ENCODE measurements at places on chromosomes 11 and 22.

GRCh38 chr11:37322333-37323194, 724.5 kb upstream of the RAG2 start:
- DNase-seq: no peak

GRCh38 chr11:94623120-94623735, 56.1 kb downstream of the PIWIL4 start:
- no peak for DNase-seq

- no peak for DNase-seq
These were observed 12.7 kb upstream of the UVRAG start for GRCh38 chr11:75802021-75802912.

DNA sequence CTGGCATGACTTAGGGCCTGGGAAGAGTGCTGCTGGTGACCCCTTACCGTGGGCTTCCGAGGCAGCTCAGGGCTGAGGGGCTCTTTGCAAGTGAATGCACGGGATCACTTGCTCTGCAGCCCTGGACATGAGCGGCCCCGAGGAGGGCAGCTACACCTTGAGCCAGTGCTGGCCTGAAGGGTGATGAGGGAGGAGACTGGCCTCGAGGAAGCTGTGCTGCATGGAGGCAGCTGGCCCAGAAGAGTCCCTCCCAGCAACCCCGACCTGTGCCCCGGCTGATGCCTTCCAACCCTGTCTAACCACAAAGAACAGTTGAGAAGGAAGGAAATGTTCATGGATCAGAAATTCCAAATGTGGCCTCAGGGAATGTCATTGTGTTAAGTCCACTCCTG, 45.2 kb downstream of the TBX1 start:
- DNase-seq: no peak

DNA sequence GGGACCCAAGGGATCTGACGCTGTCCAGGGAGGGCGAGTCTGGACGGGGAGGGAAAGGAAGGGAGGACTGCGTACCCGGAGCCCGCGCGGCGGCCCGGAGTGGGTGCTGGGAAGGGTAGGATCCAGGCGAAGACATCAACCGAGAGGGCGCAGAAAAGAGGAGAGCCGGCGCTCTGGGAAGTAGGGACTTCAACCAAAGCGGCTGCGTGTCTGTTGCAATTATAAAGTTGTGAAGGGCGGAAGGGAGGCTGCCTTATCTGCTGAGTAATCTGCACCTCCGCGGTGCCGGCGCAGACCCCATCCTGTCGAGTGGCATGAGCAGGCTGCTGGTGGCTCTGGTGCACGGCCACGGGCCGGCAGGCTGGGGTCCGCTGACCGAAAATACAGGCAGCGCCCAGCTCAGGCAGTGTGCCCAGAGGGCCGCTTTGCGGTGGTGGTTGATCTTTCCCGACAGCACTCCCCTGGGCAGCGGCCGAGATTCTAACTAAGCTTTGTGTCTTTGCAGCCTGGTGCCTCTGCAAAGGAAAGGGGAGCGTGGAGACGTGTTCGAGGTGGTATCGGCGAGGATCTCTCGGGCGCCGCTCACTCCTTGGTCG, 978 bp downstream of the C11orf87 start:
- no peak for DNase-seq

DNA sequence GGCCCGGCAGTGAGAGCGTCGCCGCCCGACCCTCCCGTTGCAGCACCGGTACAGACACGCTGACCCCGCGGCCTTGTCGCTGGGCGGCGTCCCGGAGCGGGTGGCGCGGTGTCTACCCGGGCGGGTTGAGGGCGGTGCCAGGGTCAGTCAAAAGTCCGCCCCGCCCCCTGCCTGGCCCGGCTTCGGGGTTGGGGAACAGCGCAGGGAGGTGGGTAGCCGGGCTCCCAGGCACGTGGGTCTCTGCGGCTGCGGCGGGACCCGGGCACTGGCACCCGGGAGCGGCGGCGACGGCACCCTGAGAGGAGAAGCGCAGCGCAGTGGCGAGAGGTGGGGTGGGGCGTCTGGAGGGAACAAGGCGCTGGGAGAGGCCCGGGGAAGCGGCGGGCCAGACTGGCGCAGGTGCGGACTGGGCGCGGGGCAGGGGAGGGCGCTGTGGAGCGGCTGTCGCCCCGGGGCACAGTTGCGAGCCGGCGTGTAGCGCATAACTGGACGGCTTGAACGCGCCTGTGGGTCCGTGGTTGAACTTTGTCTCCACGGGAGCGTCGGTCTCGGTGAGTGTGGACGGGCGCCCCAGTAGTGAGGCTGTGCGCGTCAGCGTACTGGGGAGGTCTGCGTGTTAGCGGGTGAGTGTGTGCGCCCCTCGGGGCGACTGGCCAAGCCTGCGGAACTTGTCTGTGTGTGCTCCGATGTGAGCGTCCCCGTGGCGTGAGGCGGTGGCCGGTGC, at the start of gene P2RY2:
P2RY2 (plus strand) TSS at position 176 of the 724 bp plus-strand sequence. CDS start 15,879 bp downstream, outside the sequence.
- DNase-seq: no peak

DNA sequence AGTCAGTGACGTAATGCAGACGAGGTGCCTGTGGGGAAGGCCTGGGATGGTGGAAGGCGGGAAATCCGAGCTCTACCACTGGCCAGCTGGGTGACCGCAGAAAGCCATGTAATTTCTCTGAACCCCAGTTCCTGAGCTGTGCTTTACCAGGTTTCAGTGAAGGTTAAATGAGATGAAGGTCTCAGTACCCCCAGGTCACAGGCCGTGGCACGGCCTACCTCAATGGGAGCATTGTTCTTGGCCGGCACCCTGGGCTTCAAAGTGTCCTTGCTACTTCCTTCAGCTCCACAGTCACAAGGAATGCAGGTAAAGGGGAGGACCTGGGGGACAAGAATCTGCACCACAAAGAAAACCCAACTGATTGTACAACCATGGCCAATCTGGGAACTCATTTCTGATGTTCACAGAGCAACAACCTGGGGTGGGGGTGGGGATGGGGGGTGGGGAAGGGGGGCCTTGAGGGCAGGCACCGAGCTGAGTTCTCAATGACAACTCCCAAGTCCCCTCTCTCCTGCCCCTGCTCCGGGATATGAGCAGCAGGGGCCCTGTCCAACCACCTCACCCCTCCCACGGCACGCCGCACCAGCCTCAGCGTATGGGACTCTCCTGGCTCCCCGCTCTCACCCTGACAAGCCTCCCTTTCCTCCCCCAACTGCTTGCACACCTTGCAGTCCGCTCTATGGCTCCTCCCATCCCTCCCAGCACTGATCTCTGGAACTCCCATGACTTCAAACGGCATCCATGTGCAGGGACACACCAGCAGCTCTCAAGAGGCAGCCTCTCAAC, 59.1 kb upstream of the ARFGAP3 start:
- DNase-seq: no peak

GRCh38 chr22:48926136-48926535, 901.5 kb downstream of the BRD1 start:
- no peak for DNase-seq

GRCh38 chr11:120186774-120187591, 23.8 kb upstream of the OAF start:
- no peak for DNase-seq

- DNase-seq: no peak
These were observed 108.4 kb upstream of the CSNK2A3 start for GRCh38 chr11:11461473-11461872.

DNA sequence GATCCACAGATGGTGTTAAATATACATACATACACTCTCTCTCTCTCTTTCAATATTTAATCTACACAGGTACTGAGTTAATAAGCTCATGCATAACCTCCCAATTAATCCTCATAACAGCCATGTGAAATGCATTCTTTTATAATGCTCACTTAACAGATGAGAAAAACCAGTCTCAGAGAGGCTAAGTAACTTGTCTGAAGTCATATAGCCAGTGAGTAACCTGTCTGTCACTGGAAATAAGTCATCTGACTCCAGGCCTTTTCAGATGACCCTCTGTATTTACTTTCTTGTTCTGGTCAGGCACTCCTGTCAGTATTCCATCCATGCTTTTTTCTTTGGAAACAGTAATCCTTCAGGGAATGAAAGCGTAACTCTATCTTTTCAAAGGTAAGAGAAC, 594.0 kb upstream of the TENM4 start:
- no peak for DNase-seq

DNA sequence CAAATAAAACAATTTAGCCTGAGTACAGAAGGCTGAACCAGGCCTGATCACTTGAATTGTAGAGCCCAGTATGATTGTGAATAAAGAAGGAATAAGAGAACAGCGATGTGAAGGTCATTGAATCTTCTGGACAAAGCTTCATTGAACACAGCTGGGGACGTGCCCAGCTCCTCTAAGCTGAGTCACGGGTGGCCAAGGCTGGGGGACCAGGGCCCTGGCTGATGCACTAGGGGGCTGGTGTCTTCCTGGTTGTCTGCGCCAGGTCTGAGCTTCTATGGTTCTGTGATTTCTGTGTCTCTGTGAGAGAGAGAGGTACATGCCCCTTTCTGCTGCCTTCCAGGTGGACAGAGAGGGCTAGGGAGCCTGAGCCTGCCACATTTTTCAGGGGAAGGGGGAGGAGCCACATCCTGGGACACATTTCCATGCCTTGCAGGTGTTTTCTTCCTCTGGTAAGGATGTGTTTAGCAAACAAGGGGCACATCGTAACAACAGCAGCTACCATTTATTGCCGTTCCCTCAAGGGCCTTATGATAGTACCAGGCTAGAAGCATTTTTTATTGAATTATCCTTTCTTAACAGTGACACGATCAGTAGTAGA, 135.7 kb downstream of the C11orf91 start:
- DNase-seq: no peak

- no peak for DNase-seq
These were observed 45.8 kb downstream of the MIAT start for GRCh38 chr22:26702906-26703830.

DNA sequence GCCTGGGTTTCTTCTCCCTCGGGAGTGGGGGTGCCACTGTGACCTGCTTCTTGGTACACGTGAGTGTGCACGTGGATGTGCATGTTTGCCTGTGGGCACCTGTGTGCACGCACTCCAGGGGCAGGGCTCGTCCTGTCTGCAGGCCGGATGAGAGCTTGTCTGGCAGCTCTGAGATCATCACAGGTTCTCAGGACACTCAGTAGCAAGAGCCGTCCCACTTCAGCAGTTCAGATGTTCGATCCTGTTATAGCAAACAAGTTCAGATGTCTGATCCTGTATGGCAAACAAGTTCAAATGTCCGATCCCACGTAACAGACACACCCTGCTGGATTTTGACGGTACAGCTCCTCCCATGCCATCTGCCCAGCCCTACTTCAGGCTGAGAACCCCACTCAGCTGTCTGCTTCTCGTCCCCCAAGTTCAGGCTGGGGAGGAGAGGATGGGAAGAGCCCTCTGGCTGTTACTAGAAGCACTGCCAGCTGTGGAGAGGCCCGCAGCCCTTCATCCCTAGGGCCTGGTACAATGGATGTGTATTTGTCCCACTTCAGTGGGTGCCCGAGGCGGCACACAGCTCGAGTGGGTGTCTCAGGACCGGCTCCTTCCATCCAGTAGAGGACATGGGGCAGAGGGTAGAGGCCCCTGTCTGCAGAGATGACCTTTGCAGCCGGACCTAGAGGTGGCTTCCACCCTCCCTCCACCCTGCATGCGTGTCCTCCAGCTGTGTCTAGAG, 1126.9 kb downstream of the BRD1 start:
- no peak for DNase-seq

DNA sequence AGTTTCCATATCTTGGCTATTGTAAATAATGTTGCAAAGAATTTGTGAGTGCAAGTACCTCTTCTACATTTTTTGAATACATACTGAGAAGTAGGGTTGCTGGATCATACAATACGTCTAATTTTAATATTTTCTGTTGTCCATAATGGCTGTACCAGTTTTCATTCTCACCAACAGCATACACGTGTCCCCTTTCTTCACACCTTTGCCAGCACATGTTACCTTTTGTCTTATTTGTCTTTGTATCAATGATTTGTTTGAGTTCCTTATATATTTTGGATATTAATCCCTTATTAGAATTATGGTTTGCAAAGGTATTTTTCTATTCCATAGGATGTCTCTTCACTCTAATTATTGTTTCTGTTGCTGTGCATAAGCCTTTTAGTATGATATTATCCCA, 904.3 kb downstream of the METTL15 start:
- no peak for DNase-seq

DNA sequence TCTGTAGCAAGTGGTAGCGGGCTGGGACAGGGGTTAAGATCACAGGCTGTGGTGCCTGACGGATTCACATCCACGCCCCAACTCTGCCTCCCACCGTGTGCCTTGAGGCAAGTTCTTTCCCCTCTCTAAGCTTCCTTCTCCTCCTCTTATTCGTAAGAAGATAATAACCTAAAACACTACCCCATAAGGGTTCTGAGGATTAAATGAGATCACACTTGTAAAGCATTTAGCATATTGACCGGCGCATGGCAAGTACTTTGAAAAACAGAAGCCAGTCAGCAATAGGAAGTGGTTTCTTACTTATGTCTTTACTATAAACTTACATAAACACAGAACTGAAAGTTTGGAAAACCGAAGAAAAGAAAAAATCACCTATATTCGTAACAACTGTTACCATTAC, 15.5 kb upstream of the LMO2 start:
- DNase-seq: no peak

GRCh38 chr11:86067009-86067850, 1.7 kb downstream of the PICALM start:
- no peak for DNase-seq

GRCh38 chr11:123406441-123407129, 23.5 kb upstream of the GRAMD1B start:
- DNase-seq: no peak

DNA sequence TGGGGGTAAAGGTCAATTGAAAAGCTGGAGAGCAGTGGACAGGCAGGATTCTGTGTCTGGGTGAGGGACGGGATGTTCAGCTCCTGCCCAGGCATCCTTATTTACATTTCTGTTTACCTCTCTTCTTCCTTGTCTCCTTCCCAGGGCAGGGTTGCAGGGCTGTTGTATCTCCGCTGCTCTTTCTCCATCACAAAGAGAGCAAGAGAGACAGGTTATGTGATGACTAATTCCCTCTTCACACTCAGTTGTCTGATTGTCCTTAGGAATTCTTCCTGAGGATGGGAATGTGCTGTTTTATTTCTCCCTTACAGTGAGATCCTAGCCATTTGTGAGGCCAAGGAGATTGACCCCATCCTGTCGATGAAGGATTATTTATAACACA, 104.9 kb downstream of the VPREB1 start:
- DNase-seq: no peak

- no peak for DNase-seq
These were observed 39.1 kb downstream of the MMP27 start for GRCh38 chr11:102666331-102666957.

Data from stimulated activated CD8-positive, alpha-beta memory T cell treated with anti-CD3 and anti-CD28 coated beads, Interleukin-4, amount 100 ng/mL, for 4 hours (primary cell).